ENCODE measurements at places on chromosomes 12 and 14. TPM values are rescaled to one million over a fixed set of nuclear protein-coding genes. Genes with fewer than 3 reads are reported as not detected.

DNA sequence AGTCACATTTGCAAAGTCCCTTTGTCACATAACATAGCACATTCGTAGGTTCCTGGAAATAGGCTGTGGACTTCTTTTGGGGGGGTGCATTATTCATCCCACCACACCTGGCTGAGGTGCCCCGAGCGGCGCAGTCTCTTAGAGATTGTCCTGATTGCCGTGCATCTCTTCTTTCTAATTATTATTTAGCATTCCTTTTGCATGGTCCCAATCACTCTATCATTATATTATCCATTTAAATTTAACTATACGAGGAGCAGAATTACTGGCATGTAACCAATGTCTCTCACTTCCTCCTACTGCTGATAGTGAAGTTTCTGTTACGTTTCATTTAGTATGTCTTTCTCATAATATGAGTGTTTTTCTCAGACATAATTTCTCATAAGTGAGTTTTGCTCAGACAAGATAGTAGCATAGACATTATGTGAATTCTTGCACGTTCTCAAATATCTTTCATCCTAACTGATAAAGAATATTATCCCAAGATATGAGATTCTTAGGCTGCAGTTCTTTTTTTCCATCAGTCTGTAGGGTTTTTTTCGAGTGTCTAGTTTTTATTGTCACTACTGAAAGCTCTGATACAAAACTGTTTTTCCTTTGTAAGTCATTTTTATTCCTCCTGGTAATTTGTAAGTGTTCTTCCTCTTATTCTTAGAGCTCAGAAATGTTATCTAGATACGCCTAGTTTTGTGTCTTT lies 444.3 kb downstream of the NELL2 start:
- no peak for DNase-seq

- peak; percentile 67 for DNase-seq
Observed at GRCh38 chr14:99982537-99983250, 82.5 kb upstream of the EVL start.

DNA sequence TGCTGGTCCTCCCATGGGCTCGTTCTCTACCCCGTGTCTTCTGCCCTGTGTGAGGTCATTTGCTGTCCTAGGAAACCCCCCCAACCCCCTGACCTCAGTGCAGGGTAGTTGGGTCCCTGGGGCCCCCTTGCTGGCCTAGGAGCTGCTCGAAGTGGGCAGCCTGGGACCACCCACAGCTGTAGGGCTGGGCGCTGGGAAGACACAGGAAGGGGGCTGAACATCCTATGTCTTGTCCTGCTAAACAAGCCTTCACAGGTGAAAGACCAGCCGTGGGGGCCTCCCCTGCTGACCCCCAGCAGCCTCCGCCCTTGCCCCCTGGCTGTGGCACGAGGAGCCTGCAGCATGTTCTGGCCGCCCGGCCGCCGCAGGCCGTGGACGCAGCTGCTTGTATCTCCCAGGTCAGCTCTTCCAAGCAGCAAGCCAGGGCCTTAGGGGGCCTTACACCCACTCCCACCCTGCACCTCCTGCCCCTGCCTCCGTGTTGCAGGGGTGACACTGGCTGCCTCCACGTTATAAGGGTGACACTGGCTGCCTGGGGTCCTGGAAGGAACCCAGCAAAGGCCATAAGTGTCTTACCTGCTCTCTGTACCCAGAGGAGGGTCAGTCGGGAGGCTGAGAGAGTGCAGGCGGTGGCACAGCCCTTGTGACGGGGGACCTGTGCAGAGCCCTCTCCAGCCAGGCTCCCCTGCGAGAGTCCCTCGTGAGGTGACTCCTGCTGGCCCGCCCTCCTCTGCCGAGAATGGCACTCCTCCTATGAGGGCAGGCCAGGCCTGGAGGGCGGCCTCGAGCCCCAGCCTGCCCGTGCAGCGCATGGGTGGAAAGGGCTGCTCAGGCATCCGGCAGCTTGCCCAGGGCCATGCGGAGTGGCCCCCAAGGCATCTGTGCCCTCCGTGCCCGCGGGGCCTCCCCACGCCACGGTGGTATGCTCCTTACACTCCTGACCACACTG lies 11.5 kb upstream of the TEX22 start:
- no peak for DNase-seq

DNA sequence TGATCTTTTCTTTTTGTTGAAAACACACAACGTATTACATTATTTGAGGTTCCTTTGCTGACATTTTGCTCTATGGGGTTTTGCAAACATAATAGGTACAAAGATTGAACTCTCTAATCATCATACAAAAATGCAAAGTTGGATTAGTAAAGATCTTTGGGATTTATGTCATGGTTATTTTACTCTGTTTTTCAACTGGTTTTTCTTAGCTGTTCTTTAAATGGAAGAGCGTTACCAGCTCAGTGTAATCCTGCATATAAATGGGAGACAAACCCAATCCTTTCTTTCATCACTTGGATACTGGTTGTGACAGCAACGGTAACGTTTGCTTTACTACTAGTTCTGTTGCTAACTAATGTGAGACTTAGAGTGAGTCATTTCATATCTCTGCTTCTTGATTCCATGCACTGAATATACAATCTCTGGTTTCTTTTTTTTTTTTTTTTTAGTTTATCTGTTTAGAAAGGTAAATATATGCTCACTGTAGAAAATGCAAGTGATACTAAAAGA lies 104.9 kb upstream of the NOVA1 start:
- DNase-seq = no peak

ACVRL1 gene
- total RNA-seq = not detected

GRCh38 chr14:96567289-96567899 lies 65.2 kb downstream of the PAPOLA start:
- DNase-seq = no peak

DNA sequence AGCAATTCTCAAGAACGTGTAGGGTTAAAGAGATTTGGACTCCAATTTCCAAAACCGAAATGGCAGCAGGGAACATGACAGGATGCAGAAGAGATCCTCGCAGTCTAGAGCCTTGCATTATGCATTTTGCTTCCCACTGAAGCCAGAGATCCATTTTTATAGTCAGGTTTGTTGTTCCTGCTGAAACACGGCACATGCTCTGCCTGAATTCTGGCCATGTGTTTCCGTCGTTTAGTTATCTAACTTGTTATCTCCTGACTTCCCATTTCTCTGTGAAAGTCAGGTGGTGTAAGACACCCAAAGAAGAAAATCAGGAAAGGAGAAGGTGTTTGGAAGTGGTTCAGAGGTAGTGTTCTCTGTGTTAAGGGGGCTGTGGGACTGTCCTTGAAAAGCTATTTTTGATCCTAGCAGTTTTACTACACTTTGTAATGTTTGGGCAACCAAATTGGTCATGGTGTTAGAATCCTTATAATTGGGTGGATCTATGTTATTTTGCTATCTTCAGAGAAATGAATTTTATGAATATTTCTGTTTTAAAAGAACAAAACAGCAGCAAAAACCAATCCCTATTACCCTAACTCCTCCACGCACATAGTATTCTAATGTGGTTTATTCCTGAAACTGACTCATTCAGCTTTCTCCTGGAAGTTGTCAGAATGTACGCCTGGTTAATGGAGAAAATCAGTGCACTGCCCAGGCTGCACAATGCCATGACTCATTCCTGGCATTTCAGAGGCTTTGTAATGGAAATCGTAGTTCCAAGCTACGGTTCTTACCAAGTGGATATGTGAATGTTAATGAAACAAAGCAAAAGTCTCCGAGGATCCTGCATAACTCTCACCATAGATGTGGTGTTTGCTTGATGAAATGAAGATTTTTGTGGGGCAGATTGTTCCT lies 110.1 kb downstream of the SAMD4A start:
- DNase-seq = no peak

DNA sequence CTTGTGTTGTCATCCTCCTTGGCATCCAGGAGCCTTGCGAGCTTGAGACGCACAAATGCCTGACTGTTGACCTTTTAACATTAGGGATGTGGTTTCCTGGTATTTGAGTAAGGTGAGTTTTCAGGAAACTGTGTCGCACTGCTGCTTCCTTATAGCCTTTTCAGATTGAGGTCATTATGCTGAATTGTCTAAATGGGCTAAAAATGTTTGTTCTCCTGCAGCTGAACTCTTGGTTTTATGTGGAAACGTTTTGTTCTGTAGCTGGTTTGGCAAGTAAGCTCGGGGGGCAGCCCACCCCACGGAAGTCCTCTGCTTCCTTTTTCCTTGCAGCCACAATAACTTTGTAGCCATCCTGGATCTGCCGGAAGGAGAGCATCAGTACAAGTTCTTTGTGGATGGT lies 5.7 kb downstream of the PRKAB1 start:
- DNase-seq = peak; percentile 34

PLA2G1B gene
- total RNA-seq = not detected

- DNase-seq = no peak
Observed at GRCh38 chr12:14981049-14981448, 8.2 kb downstream of the PDE6H start.

Data from activated CD4-positive, alpha-beta memory T cell treated with anti-CD3 and anti-CD28 coated beads, Interleukin-2, amount 10 ng/mL, durations not matched to agents 7 days and 5 days (primary cell).